ENCODE measurements at places on chromosomes 5 and 9.

DNA sequence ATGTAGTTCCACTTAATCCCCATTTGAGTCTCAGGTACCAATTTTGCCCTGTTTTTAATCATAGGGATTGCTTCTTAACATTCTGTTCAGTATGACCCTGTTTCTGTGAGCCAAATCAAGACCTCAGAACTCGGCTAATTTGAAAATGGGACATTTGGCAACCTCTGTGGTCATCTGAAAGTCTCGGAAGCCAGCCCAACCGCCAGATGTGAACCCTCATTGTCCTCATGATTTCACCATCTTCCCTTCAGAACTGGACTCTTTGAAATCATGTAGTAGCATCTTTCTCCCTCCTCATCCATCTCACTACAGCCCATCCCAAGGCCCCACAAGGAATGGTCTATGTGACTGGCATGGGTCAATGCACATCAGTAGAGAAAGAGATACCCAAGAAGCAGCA lies 88.9 kb downstream of the S1PR3 start:
- DNase-seq: no peak

- DNase-seq: no peak
Observed at GRCh38 chr5:149277801-149278200, 6.1 kb downstream of the AFAP1L1 start.

DNA sequence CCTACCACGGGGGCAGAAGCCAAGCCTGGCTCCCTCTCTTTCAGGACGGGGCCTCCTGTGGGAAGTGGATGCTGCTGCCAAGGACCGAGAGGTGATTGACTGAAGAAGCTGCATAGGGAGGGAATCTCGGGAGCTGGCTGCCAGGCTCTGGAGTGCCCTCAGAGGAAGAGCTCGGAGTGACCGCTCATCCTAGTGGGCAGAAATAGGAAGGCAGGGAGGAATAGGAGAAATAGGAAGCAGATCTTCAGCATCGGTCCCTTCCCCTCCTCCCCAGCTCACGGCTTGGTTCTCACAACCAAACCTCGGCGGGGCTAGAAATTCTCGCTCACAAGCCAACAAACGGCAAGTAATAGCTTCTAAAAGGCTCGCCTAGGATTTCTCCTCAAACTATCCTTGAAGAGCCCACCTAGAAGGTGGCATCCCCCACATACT lies 159.9 kb upstream of the RAI14 start:
- DNase-seq: no peak

DNA sequence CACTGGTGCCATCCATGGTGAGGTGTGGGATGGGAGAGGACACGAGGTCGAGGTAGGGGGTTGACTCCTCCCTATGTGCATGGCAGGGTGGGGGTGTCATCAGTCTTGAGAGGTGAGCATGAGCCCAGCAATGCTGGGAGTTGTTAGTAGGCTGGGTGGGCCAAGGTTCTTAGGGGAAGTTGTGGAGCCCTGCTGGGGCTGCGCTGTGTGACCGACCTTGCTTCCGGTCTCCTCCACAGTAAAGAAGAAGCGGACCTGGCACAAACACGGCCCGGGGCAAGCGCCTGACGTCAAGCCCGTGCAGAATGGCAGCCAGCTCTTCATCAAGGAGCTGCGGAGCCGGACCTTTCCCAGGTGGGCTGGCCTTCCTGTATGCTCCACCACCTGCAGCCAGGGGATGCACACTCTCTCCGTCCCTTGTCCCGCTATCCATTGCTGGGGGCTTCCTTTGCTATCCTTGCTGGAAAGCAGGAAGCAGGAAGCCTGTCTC lies 59.8 kb downstream of the PHF2 start:
- DNase-seq: no peak

GRCh38 chr5:68406767-68407241 lies 191.2 kb downstream of the PIK3R1 start:
- DNase-seq: no peak

DNA sequence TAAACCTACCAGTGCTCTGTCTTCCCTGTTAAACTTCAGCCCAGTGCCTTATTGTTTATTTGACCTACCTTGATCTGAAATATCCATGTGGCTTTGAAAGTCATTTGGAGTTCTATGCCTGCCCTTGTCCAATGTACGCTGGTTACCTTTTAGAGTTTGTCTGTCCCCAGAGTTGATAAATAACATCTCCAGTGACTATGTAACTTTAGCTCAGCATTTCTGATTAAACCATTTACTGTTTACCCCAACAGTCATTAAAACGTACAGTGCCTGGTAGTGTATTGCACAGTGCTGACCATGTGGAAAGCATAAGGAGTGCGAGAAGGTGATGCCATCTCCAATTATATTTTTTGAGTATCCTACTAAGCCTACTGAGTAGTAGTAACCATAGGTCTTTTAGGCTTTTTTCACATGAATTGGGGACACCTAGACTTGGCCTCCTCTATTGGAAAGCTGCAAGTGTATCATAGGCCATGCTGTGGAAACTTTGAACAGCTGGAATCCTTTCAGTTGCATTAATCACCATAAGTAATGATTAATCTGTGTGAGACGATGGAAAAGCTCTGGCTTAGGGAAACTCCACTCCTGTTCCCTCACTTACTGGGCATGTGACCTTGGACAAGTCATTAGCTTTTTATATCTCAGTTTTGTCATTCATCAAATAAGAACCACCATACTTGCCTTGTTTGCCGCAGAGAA lies 93.5 kb downstream of the MAST4 start:
- DNase-seq: no peak

DNA sequence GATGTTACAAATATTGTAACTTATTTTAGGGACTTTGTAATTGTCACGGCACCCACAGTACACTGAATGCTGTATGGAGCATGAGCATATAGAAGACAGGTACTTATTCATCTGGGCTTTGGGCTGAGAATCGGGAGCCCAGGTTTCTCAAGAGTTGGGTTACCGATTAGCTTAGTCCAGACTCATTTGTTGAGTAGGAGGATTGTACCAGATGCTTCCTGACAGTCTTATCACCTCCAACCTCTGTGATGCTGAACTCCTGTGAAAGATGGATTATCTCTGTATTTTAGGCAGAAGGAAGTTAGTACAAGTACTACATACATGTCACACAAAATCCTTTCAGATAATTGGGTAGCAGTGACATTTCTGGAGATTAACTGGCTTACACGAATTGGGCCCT lies 79.2 kb downstream of the SV2C start:
- no peak for DNase-seq

DNA sequence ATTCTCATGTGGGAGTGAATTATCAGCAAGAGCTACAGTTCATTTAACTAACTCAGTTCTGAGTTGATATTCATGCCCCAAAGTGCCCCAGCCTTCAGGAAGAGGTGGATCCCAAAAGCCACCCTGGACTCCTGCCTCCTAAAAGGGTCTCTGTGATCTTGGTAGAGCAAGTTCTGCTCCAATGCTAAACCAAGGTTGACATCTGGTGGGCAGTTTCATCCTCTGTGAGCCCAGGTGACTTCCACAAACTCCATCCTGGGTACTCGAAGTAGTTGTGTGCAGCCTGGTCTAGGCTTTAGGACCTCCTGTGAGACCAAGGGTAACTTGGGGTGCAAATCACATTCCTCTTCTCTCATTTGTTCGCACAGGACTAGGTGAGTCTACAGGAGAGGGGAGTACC lies 816.8 kb downstream of the MTRR start:
- DNase-seq: no peak

GRCh38 chr5:127793052-127793451 lies 89.9 kb downstream of the CCDC192 start:
- DNase-seq: no peak

DNA sequence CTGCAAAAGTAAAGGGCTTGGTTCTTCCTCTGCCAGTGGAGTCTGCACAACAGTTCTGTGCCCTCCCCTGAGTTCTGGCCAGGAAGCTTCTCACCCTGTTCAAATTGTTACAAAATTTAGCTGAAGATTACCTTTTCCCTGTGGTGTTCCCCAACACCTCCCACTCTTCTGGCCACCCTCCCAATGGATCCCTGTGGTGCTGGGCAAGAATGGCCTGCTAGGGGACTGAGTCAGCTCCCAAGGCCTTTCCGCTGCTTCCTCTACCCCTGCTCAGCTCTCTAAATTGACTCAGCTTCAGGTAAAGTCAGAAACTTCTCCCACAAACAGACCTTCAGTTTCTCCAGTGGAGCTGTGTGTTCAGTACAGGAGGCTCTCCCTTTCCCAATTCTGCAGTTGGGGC lies 186.0 kb downstream of the NR2F1-AS1 start:
- no peak for DNase-seq

DNA sequence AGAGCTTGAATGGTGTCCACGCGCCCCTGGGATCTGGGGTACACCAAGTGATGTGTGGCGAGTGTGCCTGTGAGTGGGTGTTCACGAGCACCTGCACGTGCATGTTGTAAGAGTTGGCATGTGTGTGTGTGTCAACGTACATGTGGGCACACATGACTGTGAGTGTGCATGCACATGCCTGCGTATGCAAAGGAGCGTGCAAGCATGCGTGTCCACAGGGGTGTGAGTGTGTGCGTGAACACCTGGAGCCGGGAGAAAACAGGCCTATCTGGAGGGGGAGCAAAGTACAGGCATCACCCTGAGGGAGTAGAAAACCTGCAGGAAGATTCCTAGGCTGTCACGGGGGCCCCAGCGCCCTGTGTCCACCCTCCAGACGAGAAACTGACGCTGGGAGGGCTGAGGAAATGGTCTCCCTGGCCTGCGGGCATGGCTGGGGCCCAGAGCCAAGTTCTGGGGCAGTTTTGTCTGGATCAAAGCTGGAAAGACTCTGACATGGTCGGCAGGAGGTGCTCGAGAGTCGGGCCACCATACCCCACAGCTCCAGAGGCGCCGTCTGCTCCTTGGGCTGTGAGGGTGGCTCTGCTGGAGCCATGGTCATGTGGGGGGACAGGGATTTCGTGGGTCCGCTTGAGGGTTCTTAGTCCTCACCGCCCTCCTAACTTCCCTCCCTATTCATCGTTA lies 31.8 kb downstream of the PTGES start:
- DNase-seq: no peak

Data from renal cortex interstitium (tissue), 15 donors.